ENCODE measurements at places on chromosomes 2 and 18.
A peak's percentile ranks its signal among the peaks of the same experiment; 100 is the strongest.

- no peak for DNase-seq
These were observed 211.3 kb upstream of the HDAC4 start for GRCh38 chr2:239612133-239612532.

DNA sequence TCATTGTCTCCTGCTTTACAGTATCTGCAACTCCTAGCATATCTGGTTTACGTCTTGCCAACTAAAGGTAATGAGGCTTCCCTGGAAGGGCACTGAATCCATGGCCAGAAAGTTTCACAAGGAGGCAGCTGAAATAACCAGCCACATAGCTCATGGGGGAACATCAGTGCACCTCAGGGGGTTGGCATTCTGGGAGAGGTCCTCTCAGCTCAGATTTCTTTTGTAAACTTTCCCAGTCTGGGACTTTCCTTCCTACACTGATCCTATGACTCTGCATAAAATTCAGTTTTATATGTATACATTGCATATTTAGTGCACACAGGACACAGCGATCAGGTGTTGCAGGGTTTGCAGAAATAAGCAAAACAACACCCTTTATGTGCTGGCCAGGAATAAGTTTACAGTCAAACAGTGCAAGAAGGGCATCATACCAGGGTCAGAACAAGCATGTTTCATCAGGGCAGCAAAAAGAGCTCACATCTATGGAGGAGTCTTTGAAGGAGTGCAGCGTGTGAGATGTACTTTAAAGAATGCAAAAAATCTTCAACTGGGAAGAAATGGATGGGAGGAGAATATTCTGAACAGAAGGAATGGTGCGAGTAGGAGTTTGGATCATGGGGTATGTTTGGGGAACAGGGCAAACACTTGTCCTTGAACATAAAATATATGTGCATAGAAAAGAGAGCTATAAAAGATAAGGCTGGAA, 240.6 kb upstream of the RAB12 start:
- DNase-seq = no peak

DNA sequence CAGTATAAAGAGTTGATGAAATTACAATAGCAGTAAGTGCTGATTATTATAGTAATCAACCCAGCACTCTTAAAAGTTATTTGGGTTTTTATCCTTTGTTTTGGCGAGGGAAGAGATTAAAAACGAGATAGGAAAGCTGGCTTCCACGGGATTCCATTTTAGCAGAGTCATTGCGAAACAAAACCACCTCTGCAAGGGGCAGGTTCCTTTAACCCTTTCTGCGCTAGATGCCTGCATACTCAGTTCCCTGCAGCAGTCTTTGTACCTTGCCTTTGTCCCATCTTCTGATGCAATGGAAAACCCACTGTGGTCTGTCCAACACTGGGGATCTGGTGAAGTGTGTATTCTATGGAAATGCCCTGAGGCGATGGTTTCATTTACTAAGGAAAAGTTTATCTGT, 2.7 kb downstream of the YPEL5 start:
- DNase-seq = no peak

DNA sequence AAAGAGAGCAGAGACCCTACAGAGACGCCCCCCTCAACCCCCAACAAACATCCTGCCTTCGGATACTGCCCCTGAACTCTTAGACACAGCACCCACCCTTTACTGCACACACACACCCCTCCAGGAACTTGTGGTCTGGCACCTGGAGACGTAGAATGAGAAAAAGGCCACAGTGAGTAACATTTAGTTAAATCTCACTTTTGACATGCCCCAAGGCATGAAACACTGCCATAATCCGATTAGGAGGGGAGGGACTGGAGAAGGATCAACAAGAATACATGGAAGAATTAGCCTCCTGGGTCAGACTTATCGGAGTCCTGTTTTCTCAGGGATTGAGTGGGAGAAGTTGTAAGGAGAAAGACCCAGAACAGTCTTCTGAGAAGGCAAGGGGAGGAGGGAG, 4.1 kb downstream of the CDK5R2 start:
- peak; percentile 51 for DNase-seq

DNA sequence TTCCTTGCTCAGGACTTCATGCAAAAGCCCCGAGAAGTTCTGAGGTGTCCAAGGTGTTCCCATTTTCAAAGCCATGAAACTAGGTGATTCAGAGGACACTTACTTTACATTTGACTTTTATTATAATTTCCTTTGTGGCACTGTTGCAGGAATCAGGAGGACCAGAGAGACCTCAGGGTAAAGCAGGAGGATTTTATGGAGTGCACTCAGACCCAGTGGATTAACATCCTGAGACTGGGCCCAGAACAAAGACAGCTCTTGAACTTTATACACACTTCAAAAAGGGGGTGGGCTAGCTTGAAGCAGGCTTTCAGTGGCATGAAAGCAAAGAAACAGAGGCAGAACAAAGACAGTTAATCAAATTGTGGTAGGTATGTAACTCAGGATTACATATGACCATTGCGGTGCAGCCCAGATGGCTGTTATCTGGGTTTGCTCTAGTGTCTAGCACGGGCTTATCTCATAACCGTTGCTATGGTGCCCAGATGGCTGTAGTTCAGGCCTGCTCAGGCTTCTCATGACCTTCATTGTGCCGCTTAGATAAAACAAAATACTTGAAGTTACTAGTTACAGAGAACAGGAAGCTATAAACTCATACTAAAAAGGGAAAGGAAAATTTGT, 39.4 kb downstream of the TMEM182 start:
- peak; percentile 27 for DNase-seq

- DNase-seq = no peak
These were observed 409.3 kb downstream of the MTX2 start for GRCh38 chr2:176678571-176678970.

- no peak for DNase-seq
These were observed 118.6 kb upstream of the LRATD1 start for GRCh38 chr2:14513903-14514302.

DNA sequence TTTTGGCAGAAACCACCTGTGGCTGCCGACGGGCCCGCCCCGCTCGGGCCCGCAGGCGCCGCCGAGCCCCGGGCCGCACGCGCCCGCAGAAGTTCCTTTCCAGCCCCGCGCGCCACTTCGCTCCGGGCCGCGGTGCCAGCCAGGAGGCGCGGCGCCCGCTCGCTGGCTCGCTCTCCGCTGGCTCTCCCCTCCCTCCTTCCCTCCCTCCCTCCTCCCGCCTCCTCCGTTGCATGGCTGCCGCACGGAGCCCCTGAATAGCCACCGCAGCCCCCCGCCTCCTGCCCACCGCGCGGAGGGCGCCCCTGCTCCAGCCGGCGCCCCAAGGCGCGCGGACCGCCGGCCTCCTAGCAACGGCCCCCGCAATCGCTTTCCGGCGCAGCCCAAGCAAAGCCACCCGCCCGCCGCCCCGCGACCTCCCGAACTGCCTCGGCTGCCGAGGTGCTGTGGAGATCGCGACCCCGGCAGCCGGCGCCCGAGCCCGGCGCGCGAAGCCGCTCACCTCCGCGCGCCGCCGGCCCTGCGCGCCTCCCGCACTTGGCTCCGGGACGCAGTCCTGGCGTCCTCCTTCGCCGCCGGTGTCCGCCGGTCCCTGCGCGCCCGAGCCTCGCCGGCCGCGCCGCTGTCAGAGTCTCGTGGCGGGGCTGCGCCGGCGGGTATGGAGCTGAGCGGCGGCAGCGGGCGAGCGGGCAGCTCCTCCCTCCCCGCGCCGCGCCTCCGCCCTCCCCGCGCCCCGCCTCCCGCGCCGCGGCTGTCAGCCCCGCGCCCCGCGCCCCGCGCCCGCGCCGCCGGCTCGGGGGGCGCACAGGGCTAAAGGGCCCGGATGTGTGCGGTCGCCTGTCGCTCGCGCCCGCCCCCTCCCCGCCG, at the start of gene ZBTB7C:
TSS of gene ZBTB7C (minus strand) at position 657 of the 864 bp plus-strand sequence.
- DNase-seq = no peak

GRCh38 chr2:46706264-46706983, 209.2 kb downstream of the MCFD2 start:
- no peak for DNase-seq

DNA sequence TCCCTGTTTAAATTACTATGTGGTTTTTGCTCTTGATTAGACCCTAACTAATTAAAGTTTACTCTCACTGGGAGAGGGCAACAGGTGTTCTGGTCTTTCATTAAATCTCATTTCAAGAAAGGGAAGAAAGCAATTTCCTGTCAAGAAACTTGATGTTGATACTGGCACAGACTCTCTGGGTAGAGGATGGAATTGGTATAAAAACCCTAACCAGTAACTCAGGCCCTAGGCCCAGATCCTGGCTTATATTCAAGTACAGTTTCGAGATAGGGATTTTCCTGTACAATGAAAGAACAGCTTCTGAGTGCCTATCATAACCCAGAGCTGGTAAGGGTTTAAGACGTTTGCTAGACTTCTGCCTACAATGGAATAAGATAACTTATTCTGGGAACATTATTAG, 61.6 kb upstream of the ACYP2 start:
- DNase-seq = no peak

DNA sequence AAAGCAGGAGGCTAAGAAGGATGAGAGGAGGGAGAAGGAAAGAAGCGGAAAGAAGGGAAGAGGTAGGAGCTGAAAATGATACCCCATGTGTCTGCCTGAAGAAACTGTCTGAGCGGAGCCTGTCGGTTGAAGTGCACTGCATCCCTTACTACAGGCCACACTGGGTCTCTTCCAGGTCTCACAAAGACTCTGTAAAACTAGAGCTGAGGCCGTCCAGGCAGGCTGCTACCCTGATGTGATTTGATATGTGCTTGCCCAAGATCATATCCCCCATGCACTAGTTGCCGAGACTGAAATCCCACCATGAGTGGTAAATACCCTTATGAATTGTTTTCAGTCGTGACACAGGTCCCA, 134.4 kb downstream of the MAIP1 start:
- no peak for DNase-seq

GRCh38 chr2:126304154-126304553, 351.8 kb upstream of the GYPC start:
- DNase-seq = no peak

GRCh38 chr2:128379021-128380015, 60.6 kb upstream of the HS6ST1 start:
- no peak for DNase-seq

DNA sequence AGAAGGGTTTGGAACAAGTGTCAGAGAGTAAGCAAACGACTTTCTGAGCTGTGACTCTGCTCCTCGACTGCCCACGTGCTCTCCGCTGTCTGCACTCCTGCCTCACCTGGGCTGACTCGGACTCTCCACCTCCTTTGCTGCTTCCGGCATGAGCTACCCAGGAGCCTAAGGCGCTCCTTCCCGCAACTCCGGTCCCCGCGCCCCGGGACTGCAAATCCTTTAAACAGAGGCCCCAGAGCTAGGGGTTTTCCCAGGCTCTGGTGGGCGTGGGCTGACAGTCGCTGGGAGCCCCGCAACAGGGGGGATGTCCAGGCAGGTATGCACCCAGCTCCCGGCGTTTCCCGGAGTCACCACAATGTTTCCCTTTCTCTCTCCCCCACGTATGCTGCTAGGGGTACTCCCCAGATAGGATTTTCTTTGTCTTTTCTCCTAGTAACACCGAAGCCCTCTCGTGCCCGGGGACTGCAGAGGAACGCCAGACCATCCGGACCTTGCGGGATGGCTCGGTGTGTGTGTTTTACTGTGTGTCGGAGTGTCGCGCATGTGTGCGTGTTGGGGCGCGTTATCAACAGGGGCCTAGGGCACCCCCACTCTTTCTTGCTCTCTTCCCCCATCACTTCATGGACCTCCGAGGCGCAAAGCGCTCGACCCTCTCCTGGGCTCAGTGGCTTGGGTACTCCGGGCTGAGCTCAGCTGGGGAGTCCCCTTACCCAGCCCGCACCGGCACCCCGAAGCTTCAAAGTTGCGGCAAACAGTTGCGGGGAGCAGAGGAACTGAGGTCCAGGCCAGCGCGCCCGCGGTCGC, 691 bp upstream of the THSD7B start:
- DNase-seq = peak; percentile 36

All from Jurkat, Clone E6-1 (cell line).